ENCODE measurements at places on chromosomes 11 and 22.
A peak's percentile ranks its signal among the peaks of the same experiment; 100 is the strongest.

DNA sequence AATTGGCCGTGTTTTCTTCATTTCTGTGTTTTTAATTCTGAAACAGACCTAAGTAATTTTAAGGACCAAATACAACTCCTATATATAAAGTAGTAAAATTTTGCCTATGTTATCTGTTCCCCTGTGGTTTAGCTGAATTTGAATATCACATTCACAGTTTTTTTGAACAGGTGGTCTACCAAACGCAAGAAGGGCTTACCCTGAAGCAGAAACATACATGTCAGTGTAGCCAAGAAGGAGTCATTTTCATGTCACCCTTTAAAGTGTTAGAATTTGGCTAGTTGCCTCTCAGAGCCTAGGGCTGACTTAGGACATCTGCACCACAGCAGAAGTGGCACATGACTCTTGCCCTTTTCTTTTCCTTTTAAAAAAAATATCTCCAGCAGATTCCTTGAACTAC is 34.3 kb downstream of the MYBPC3 start:
- peaks cover 25% of the 10 kb centered on the region for H3K36me3 ChIP-seq
- H3K27me3 ChIP-seq, result no peaks in the 10 kb centered on the region
- no peak for DNase-seq

DNA sequence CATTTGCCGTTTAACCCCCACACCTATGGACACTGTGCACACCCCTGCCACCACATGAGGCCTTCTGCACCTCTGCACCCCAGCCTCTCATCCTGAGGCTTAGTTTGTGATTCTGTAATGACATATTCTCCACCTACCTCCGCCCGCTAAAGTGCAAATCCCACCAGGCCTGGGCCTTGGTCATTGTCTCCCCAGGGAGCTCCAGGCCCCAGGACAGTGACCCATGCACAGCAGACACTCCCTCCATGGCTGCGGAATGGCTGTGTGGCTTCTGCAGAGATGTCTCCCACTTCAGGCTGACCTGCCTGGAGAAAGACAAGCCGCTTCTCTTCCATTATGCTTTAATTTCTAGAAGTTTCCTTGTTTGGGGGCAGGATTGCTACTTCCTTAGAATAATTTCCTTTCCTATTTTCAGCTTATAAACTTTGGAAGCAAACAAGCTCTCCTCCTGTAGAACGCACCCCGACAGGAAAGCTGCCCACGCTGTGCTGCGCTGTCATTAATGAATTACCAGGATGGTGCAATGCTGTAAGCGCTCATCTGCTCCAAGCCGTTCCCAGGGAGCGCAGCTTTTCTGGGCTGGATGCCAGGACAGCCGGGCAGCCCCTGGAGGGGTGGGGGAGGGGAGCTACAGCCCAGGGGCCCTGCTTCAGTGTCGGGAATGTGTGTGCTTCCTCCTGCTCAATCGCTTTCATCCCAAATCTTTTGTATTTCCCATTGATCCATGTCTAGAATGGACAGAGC is 618.0 kb downstream of the BRD1 start:
- H3K27ac ChIP-seq, result no peak overlapping the region
- H3K36me3 ChIP-seq, result no peaks in the 10 kb centered on the region
- no peak overlapping the region for H3K4me3 ChIP-seq
- H3K27me3 ChIP-seq, result no peaks in the 10 kb centered on the region

- H3K36me3 ChIP-seq, result no peaks in the 10 kb centered on the region
- H3K4me3 ChIP-seq, result no peak overlapping the region
- no peaks in the 10 kb centered on the region for H3K27me3 ChIP-seq
- no peaks in the 10 kb centered on the region for H3K4me1 ChIP-seq
Observed at GRCh38 chr11:5275369-5276110, 5.8 kb upstream of the HBE1 start.

DNA sequence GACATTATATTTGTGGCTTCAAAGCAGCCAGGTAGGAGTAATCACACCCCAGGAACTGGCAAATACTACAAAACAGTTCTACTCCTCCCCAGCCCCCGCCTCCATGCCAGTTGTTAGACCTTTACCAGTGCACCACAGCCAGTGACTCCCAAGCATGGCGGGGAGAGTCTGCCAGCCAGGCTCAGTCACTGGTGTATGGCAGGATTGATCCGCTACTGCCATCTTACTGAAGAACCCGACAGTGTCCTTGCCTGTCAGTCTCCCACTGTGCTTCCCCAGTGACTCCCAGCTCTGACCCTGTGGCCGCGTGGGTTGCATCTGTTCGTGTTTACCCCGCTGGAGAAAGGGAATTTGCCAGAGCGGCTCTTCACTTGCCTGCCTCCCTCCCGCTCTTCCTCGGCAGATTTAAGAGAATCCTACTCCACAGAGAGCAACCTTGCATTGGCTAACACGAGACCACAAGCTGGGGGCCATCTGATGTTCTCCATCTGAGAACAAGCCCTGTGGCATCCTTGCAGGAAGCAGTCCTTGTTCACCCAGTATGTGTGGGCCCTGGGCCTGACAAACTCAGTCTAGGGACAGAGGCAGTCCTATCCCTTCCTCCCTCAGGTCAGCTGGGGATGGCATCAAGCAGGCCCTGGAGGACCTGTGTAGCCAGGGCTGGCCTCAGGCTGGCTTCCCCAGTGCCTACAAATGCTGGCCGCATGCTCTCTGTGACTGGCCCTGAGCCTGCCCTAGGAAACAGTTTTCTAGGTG is 33.1 kb downstream of the GNAZ start:
- H3K27ac ChIP-seq, result no peak overlapping the region
- H3K4me3 ChIP-seq, result no peak overlapping the region
- no peaks in the 10 kb centered on the region for H3K4me1 ChIP-seq
- DNase-seq, result no peak

- H3K4me1 ChIP-seq, result peaks cover 15% of the 10 kb centered on the region
- no peak overlapping the region for H3K27ac ChIP-seq
- H3K27me3 ChIP-seq, result no peaks in the 10 kb centered on the region
- H3K36me3 ChIP-seq, result peaks cover 28% of the 10 kb centered on the region
- H3K4me3 ChIP-seq, result no peak overlapping the region
- no peak for DNase-seq
Observed at GRCh38 chr11:35998634-35999033, 54.8 kb downstream of the LDLRAD3 start.

DNA sequence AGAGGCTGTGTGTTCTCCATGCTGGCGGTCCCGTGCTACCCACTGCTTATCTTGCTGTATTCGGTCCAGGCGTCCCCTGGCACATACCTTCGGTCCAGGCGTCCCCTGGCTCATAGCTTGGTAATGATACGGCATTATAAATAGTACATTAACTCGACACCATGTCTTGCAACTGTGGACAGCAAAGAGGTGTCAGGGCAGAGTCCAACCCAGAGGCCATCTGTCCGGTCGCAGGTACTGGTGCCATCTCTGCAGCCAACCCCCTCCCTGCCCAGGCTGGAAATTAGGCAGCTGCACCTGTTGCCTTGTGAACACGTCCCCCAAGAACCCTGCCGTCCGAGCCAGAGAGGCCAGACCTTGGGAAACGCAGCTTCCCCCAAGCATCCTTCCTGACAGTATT is 634.3 kb downstream of the BRD1 start:
- no peaks in the 10 kb centered on the region for H3K27me3 ChIP-seq
- H3K4me3 ChIP-seq, result no peak overlapping the region
- no peak for DNase-seq
- no peaks in the 10 kb centered on the region for H3K4me1 ChIP-seq
- H3K27ac ChIP-seq, result no peak overlapping the region

- H3K27ac ChIP-seq, result no peak overlapping the region
- no peaks in the 10 kb centered on the region for H3K4me1 ChIP-seq
- H3K27me3 ChIP-seq, result no peaks in the 10 kb centered on the region
- H3K4me3 ChIP-seq, result no peak overlapping the region
Observed at GRCh38 chr11:121337078-121337477, 44.5 kb downstream of the SC5D start.

- DNase-seq, result peak; percentile 94
- no peaks in the 10 kb centered on the region for H3K36me3 ChIP-seq
- no peaks in the 10 kb centered on the region for H3K4me1 ChIP-seq
- peak overlapping the region; percentile 48 for H3K4me3 ChIP-seq
Observed at GRCh38 chr11:112881461-112881860, 79.8 kb upstream of the NCAM1 start.
